Stimulated activated CD4-positive, alpha-beta T cell treated with anti-CD3 and anti-CD28 coated beads, Interleukin-1b, Interleukin-23, amount 100 ng/mL, for 4 hours (primary cell): ENCODE measurements at places on chromosomes 6 and 20.

GRCh38 chr20:38757145-38757775 is 9.0 kb downstream of the ACTR5 start:
- no peak for DNase-seq

- no peak for DNase-seq
These were observed 20.7 kb upstream of the TLDC2 start for GRCh38 chr20:36855241-36855657.

DNA sequence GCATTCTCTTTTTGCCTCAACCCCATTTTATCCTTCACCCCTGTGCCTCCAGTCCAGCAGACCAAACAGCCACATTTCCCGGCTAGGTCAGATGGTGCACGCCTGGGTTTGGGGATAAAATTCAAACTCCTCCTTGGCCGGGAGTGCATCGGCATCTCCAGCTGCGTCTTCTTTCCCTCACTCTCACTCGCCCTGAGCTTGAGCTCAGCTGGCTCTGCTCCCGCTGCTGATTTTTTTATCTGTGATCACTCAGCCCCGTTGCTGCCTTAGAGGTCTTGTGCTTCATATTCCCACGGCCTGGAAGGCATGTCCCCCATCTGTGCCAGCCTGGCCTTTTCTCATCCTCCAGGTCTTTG is 6.8 kb upstream of the EZR start:
- DNase-seq, result no peak

- no peak for DNase-seq
These were observed 37.3 kb downstream of the TFEB start for GRCh38 chr6:41697861-41698781.

- no peak for DNase-seq
These were observed 26.9 kb downstream of the CDH26 start for GRCh38 chr20:59985164-59985563.

DNA sequence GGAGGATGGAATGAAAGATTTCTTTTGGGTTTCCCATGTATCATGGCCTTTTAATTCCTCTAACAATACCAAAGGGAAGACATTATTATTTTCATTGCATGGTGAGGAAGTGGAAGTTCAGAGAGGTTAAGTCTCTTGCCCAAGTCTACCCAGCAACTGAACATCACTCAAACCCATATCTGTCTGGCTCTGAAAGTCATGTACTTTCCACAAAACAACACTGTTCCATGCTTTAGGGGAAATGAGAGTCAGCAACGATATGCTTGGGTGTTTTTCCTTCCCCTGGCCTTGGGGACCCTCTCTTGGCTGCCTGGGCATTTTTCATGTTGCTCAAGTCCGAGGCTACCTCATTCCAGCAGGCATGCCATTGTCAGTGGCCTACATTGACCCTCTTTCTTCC is 118.8 kb downstream of the ADTRP start:
- no peak for DNase-seq

- DNase-seq, result no peak
These were observed 88.1 kb downstream of the RSPH3 start for GRCh38 chr6:158911746-158912480.

GRCh38 chr6:149843051-149843633 is 21.0 kb downstream of the LRP11 start:
- DNase-seq, result no peak

DNA sequence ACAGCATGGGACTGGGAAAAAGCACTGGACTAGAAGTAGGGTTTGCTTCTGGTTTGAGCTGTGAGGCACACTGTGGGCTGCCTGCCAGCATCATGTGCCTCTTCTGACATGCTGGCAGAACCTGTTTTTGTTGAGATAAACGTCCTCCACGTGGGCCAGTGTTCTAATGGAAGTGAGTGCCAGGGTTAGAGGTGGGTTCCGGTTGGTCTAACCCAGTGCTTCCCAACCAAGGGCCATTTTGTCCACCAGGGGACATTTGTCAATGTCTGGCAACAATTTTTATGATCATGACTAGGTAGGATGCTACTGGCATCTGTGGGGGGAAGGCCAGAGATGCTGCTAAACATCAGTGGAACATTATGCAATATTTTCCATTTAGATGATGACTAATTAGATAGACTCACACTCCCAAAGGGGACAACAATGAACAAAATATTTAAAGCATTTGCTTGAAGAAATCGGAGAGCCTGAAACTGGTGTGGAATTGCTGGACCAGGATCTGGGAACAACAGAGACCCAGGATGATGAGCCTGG is 7.8 kb upstream of the APMAP start:
- DNase-seq, result no peak

GRCh38 chr6:161010418-161010817 is 18.8 kb downstream of the MAP3K4 start:
- DNase-seq, result no peak

DNA sequence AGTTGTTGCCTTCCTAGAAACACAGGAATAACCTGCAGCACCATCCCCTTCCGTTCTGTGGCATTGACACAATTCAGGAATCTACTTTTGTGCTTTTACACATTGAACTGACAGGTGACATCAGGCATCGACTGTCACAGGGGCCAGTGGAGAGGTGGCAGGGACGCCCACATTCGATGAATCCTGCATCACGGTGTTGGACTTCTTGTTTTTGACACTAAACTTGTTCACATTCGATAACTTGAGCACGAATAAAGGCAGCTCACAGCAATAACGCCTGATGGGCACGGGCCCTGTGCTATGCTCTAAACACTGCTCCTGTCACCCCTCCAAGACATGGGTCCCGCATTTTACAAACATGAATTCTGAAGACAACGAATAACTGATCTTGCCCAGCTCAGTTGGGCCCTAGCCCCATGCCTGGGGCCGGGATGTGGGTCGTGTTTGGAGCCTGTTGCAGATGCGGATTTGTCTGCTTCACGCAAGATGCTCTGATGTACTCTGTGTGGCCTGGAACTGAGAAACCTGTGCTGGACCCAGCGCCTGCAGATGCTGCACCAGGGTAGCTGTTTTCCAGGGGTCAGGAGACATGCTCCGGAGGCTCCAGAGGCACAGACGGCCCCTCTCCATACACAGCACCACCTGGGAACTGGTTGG is 75.7 kb downstream of the TTLL2 start:
- DNase-seq, result no peak

GRCh38 chr6:31903957-31904356 is 2.1 kb upstream of the ZBTB12 start:
- DNase-seq, result no peak
